ENCODE measurements at places on chromosomes 13 and 19.

DNA sequence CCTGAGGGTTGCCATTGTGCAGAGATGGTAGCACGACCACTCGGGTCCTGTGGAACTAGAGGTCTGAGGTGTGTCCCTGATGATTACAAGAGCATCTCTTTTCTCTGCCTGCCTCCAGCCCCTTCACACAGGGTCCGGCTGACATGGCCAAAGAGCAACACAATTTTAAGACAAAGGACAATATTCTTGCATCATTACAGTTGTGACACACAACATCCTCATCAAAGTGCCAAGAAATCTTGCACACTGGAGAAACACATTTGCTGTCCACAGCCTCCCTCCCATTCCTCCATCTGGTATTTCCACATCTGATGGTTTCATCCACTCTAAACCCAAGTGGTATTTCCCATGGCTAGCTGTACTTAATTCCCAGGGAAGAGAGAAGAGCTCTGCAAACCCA, 12.8 kb downstream of the COL4A1 start:
- no peak for DNase-seq

DNA sequence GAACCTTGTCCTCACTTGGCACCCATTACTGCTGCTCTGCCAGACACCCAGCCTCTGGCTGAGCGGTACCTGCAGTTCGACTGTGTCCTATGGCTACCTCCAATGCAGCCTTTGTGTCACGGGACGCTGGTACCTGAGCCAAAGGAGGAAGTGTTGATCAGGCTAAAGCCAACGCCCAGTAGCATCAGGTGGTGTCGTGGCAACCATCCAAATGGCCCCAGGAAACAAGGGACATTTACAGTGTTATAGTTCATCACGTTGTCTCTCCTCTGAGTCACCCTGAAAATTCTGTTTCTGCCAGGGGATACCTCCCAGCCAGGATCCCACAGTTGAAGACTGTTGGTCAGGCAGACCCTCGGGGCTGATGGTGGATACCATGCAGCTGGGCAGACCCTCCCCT, 10.1 kb downstream of the RHPN2 start:
- DNase-seq, result no peak

DNA sequence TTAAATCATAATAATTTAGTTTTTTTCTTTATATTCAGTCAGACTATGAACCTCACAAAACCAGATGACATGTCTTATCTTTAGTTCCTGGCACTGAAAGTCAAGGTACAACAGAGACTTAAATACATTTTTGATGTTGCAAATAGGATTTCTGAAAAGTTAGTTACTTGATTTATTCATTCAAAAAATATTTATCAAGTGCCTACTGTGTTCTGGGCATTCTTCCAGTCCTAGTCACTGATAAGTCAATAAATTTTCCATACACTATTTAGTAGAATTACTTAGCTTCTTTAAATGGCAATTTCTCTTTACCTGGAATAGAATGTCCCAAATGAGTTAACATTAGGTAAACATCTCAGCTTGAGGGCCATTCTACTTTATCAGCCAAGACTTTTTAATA, 938.3 kb upstream of the PCDH9 start:
- no peak for DNase-seq

DNA sequence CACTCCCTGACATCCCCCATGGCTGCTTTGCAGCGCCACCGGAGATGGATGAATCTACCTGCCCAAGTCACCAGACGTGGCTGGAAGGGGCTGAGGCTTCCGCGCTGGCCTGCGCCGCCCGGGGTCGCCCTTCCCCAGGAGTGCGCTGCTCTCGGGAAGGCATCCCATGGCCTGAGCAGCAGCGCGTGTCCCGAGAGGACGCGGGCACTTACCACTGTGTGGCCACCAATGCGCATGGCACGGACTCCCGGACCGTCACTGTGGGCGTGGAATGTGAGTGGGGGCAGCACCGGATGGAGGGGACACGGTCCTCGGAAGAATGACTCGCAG, 4.6 kb downstream of the ICAM5 start:
- no peak for DNase-seq

- DNase-seq, result no peak
These were observed 14.4 kb upstream of the AKAP8 start for GRCh38 chr19:15393963-15394362.

DNA sequence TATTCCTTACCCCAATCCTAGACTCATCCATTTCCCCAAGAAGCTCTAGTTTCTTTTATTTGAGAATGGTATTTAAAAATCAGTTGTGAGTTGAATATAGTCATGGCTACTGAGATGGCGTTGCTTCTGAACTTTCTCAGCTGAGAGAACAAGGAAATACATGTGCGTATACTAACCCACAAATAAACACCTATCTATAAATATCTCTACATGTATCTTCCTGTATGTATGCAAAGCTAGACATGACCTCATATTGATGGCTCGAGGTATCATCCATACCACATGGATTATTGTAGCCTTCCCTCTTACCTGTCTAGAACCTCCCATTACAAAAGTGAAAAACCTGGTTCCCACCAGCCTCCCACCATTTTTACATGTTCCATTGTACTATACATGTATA, 141.0 kb downstream of the UFM1 start:
- no peak for DNase-seq

DNA sequence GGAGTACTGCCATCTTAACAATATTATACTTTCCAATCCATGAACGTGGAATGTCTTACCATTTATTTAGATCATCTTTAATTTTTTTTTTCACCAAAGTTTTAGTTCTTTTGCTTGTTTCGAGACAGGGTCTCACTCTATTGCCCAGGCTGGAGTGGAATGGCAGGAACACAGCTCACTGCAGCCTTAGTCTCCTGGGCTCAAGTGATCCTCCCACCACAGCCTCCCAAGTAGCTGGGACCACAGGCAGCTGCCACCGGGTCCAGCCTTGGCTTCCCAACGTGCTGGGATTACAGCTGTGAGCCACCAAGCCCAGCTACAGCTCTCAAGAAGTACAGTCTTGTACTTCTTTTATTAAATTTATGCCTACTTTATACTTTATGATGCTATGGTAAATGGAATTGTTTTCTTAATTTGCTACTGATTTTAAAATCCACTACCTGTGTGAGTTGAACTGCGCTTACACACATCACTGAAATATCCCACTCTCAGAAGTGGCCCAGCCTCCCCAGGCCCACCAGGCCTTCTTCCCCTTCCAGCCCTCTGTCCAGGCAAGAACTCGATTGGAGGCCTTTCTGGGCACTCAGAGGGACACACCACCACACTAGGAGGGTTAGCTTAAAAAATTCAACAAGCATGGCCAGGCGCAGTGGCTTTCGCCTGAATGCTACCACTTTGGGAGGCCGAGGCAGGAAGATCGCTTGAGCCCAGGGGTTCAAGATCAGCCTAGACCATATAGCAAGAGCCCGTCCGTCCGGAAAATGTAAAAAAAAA, 1.0 kb upstream of the PGLS start:
- no peak for DNase-seq

DNA sequence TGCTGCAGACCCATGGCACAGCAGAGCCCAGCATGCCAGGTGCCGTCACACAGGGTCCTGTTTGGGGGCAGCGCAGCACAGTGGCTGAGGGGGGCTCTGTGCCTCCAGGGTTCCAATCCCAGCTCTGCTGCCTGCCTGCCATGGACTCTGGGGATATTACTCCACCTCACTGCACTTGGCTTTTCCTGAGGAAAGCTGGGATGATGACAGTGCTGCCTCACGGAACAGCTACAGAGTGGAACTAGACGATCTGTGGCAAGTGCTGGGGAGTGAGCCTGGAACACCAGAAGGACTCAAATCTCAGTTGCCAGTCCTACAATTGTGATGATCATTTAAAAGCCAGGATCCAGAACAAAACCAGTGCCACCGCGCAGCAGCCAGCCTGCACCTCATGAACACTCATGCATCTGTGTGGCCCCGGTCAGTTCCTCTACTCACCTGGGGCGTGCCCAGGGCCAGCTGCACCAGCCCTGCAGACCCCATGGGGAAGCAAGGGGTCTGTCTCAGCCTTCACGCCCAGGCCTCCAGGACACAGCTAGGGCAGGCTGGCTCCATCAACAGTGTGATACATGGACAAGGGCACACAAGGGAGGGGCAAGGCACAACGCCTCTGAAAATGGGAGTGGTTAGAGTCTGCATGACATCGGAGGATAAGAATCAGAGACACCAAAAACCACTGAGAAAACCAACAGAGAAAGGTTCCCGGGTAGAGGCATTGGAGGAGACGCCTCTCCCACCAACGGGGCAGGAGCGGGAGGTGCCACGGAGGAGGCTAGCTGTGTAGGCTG, 55.2 kb downstream of the ATP7B start:
- no peak for DNase-seq

- DNase-seq, result no peak
These were observed 7.8 kb upstream of the CLIP3 start for GRCh38 chr19:36040495-36040894.

GRCh38 chr19:33580645-33581037, 41.1 kb upstream of the CHST8 start:
- no peak for DNase-seq

DNA sequence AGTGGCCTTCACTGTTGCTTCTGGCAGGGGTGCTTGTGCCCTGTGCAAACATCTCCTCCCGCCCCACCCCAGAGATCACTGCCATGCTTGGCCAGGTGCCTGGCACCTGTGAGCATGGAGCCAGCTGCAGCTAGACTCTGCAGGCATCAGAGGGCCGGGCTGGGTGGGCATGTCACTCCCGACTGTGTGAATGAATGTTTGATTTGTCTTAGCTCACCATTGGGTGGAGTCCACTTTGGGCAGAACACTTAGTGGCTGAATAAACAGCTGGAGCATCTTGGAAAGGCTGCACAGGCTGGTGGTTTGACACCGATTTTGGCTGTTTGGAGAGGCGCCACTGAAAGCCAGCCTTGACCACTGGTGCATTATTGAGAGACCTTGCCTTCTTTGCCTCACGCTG, 267.3 kb downstream of the DLEU7 start:
- no peak for DNase-seq

- DNase-seq, result no peak
These were observed 36.8 kb downstream of the NFIX start for GRCh38 chr19:13031917-13032623.

- no peak for DNase-seq
These were observed 320.3 kb downstream of the DNAJC15 start for GRCh38 chr13:43343645-43344044.

DNA sequence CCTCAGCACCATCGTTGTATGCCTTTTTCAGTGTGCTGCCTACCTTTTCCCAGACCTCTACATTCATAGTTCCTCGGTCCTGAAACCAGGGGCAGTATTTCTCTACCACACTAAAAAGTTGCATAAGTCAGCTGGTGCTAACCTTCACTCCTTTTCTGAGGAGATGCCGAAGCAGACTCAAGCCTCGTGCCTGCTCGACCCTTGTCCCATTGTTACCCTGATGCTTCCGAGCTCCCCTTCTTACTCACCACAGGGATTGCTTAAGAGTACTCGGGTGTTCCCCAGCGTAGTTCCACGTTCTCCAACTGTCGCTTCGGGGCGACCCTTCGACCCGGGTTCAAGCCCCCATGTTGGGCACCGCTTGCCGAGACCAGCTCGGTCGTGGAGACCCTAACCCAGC, 19.0 kb upstream of the IL17D start:
- no peak for DNase-seq

- no peak for DNase-seq
These were observed at the start of gene OVOL3 for GRCh38 chr19:36110487-36111199. Gene OVOL3 (plus strand): TSS chr19:36111143. CDS start chr19:36111203, 60 bp downstream.

DNA sequence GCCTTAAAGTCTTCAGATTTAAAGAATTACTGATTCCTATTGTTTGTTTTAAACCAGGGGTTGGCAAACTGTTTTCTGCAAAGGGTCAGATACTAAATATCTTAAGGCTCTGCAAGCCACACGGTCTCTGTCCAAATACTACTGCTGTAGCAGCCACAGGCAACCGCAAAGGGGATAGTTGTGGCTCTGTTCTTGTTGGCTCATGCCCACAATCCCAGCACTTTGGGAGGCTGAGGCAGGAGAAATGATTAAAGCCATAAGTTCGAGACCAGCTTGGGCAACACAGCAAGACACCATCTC, 22.4 kb downstream of the RANBP3 start:
- no peak for DNase-seq

GRCh38 chr13:113898391-113898790, 34.5 kb upstream of the GAS6 start:
- DNase-seq, result no peak

- no peak for DNase-seq
These were observed 28.9 kb upstream of the CACTIN start for GRCh38 chr19:3655402-3656072.

Data from T-helper 17 cell (primary cell).